Upper lobe of right lung (tissue), 1 donor: ENCODE measurements at places on chromosomes 6 and 20.

GRCh38 chr6:138035070-138035469 is 72.1 kb downstream of the PERP start:
- DNase-seq = no peak

GRCh38 chr6:139447656-139447975 is 73.2 kb upstream of the CITED2 start:
- DNase-seq = no peak

DNA sequence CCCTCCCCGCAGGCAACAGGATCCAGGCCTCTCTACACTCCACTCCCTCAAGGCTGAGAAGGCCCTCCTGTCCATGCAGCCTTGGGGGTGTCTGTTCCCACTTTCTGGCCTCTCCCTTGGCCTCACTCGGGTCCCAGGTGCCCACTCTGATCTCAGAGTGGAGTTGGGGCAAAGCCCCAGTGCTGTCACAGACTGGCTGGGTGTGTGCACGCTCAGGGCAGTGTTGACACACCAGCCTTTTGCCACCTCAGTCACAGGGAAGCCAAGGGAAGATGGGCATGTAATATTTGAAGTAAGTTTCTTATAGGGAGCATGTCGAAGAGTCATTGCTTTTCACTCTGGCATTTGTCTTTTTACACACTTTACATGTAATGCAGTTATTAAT is 44.9 kb downstream of the HLA-DRA start:
- DNase-seq = no peak

DNA sequence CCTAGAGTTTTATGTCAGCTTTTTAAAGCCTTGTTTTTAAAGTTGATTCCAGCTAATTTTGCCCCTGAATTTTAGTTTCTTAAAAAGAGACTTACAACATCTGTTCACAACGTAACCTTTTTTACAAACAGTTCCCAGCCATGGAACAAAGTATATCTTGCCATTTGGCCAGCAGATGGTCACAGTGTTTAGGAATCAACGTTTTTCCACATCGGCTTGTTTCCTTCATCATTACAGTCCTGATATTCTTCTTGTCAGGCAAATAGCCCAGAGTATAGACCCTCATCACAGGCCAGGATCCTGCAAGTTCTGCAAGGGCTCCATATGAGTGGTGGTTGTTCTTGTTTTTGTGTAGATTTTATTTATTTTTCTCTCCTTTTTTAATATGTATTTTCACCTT is 341.7 kb upstream of the HTR1E start:
- DNase-seq = no peak
